ENCODE measurements at places on chromosomes 11 and 22. TPM values are rescaled to one million over a fixed set of nuclear protein-coding genes. Genes with fewer than 3 reads are reported as not detected.
A peak's percentile ranks its signal among the peaks of the same experiment; 100 is the strongest.

Gene DEUP1
- not detected for total RNA-seq

Gene MTMR2
- 14.1 TPM for total RNA-seq

Gene PACSIN3
- not detected for total RNA-seq

DNA sequence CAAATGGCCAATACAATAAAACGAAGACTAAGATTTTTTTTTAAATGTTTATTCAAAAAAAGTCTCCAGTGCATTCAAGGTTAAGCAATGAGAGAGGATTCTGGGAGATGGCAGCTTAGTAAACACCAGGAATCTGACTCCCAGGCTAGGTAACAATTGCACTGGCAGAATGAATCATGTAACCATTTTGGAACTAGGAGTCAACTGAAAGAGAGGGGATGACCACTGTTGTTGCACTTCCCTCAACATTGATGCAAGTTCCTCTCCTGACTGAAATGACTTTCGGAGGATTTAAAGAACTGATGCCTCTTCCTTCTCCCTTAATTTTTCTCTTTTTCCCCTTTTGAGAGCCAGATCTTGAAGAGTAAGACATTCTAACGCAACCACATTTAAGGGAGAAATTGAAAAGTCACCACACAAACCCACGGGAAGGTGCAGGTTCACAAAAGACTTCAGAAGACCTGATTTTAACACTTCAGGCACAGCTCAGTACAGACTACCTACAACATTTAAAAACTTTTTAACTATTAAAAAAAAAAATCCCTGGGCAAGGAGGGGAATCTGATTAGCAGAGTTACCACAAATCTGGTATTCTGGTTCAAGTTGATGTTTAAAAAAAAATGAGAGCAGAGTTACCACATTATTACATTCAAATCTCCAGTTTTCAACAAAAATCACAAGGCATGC lies 56.8 kb downstream of the FCHSD2 start:
- peaks cover 22% of the 10 kb centered on the region for H3K4me1 ChIP-seq
- no peaks in the 10 kb centered on the region for H3K27me3 ChIP-seq
- H3K36me3 ChIP-seq: no peaks in the 10 kb centered on the region
- H3K27ac ChIP-seq: no peak overlapping the region

GRCh38 chr22:35649026-35649553 lies 844 bp downstream of the APOL6 start:
- no peaks in the 10 kb centered on the region for H3K27me3 ChIP-seq
- peak overlapping the region; percentile 100 for H3K27ac ChIP-seq
- peaks cover 26% of the 10 kb centered on the region for H3K36me3 ChIP-seq

GRCh38 chr11:32334822-32335221 lies 100.5 kb downstream of the WT1 start:
- no peak for DNase-seq
- no peak overlapping the region for H3K4me3 ChIP-seq
- no peak overlapping the region for H3K27ac ChIP-seq

Measured in naive thymus-derived CD8-positive, alpha-beta T cell (primary cell).